ENCODE measurements at places on chromosomes 5 and 9.

- DNase-seq: no peak
Observed at GRCh38 chr9:109319626-109320241, 1.1 kb downstream of the EPB41L4B start.

- no peak for DNase-seq
Observed at GRCh38 chr5:110264661-110265060, 461.8 kb downstream of the TMEM232 start.

DNA sequence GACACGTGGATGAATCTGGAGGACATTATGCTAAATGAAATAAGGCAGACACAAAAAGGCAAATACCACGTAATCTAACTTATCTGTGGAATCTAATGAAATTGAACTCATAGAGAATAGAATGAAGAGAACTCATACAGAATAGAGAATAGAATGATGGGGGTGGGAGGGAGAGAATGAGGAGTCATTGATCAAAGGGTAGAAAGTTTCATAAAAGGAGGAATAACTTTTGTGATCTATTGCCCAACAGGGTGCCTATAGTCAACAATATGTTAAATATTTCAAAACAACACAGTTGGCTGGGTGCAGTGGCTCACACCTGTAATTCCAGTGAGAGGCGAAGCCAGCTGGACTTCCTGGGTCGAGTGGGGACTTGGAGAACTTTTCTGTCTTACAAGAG lies 54.9 kb upstream of the ZNF169 start:
- DNase-seq: no peak

GRCh38 chr9:81912135-81912534 lies 16.1 kb upstream of the SPATA31D4 start:
- DNase-seq: no peak

GRCh38 chr9:12735665-12736064 lies 39.2 kb upstream of the LURAP1L start:
- peak; percentile 58 for DNase-seq

DNA sequence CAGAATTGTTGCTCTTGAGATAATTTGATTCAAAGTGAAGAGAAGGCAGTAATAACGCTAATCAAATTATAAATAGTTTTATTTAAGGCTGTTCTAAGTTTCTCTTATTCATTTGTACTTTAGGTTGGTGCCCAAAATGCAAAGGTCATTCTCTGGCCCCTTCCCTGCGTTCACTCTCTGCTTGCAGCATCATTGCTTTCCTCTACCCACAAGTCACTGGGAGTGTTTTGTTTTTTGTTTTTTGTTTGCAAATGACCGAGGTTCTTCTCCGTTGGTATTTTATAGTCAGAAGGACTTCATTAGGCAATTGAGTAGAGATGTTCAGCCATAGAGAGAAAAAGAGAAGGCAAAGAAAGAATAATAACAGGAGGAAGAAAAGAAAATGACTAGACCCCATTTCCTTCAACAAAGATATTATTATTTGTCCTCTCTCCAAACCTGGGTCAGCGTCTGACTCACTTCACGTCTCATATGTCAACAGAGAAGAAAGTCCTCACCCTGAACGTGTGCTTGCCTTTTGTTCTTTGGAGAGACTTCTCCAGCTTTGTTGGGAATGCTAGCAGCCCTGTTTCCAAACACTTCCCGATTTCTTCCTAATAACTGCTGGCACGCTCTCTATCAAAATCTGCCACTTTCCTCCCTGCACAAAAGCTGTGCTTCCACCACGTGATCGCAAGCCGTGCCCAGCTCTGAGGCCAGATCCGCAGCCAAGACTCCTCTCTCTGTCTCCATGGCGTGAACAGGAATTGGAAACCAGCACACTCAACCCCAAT lies 119.8 kb downstream of the EBF1 start:
- peak; percentile 26 for DNase-seq

DNA sequence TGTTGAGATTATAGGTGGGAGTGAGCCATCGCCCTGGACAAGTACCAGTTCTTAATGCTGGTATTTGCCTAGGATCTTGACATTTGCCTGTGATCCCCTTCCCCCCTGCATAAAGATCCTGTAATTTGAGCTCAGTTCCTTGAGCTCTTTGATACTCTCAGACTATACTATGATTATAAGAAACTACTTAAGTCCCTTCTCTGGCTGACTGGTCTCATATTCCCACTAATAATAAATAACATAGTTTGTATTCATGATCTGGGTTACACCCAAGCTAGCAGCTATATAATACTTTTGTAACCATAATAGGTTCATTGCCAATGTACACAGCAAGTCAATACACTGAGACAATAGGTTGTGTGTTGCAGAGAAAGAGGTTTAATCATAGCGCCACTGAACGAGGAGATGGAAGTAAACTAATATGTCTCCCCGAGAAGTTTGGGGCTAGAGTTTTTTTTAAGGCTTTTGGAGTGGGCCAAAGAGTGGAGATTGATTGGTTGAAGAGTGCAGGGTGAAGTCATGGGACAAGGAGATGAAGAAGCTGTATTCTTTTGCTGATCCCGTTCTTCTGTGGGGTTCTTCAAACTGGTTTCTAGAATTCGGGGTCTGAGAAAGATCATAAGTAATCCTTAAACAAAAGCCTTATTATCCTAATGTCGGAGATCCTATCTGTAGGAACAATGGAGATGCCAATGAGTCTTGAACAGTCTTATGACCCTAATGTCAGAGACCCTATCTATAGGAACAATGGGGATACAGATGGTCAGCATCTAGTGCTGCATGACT lies 20.7 kb upstream of the SHOC1 start:
- peak; percentile 2 for DNase-seq

DNA sequence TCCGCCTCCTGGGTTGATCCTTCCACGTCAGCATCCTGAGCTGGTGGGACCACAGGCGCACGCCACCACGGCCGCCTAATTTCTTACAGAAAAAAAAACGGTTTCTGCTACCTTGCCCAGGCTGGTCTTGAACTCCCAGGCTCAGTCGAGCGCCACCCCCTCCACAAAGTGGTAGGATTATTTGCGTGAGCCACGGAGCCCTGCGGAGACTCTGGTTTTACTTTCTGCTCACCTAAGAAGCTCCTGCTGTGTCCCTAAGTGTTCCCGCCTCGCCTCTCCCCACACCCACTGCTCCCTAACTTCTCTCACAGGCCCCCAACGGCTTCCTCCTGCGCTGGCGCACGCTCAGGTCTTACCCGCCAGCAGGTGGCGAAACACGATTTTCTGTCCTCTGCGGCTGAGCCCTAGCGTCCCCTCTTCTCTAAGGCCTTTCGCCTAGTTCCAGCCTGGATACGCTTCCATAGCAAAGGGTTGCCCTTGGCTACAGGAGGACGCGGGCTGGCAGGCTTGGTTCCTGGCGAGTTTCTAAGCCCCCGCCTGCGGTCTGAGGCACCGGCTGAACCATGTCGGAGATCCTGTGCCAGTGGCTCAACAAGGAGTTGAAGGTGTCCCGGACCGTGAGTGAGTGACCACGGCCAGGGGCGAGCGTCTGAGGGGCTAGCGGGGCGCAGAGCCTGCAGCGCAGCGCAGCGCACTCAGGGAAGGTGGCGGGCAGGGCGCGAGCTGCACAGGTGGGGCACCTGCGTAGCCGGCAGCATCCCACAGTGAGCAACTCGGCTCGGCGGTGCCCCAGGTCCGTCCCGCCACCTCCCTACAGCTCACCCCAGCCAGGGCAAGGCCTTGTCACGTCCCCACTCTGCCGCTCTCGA lies at the start of gene SPEF2:
TSS of gene SPEF2 (plus strand) at position 429 of the 869 bp plus-strand sequence. CDS start at position 564, 135 bp downstream.
- DNase-seq: no peak

Data from DMS153 (cell line).